ENCODE measurements at places on chromosomes 13 and 19. TPM values are rescaled to one million over a fixed set of nuclear protein-coding genes. Genes with fewer than 3 reads are reported as not detected.

DNA sequence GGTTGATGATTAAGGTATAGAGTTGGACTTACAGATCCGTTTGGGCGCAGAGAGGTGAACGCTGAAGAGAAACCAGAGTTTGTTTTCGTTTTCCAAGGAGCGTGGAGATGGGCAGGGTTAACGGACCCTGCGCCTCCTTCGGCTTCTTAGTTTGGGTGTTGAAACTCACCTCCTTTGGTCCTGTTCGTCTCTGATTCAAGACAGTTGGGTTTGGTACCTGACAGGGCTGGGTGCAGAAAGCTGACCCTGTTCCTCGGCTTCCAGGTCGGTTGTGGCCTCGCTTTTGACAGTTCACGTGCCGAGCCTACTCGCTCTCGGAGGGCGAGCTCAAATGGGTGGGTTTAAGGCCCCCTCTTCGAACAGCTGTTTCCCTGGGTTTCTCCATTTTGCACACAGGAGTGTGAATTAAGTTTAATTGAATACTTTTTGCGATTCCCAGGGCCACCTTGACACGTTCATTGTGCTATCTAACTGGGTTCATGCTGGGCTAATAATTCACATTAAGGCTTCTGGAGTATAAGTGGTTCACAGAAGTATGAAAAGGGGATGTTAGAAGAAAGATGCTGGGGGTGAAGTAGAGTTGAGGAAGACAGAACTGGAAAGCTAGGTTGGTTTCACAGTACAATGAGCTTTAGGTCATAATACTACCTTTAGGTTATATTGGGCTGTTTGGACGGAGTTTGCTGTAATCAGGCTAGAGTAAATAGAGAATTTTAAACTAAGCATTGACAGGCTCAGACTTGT, 638 bp downstream of the USPL1 start:
- peak; percentile 23 for DNase-seq

DNA sequence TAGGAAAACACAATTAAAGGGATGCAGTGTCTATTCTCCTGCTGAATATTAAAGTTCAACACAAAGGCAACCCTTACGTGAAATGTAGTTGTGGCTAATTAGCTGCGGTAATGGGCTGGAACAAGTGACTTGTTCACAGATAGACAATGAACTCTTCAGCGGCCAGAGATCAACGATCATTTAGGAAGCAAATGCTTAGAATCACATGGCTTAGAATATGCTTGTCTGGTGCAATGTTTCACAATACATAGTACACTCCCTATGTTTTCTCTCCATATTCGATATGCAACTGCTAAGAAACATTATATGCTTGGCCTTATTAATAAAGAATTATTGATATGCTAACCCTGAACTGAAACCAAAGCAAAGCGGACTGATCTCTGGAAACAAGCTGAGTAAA, 25.7 kb upstream of the MTUS2 start:
- DNase-seq: no peak

Gene CRTC1
- polyA plus RNA-seq: 2.2 TPM

Gene FGF9
- polyA plus RNA-seq: not detected

Gene ELANE
- polyA plus RNA-seq: not detected

GRCh38 chr13:41960211-41960636, 685 bp downstream of the VWA8 start:
- DNase-seq: peak; percentile 49

GRCh38 chr13:49093376-49093775, 117.7 kb downstream of the FNDC3A start:
- DNase-seq: no peak

- no peak for DNase-seq
Observed at GRCh38 chr13:28651810-28652401, 7.0 kb upstream of the POMP start.

Gene ABHD8
- polyA plus RNA-seq: 3.6 TPM

GRCh38 chr13:99959540-99960230, 11.9 kb downstream of the ZIC5 start:
- DNase-seq: peak; percentile 23

DNA sequence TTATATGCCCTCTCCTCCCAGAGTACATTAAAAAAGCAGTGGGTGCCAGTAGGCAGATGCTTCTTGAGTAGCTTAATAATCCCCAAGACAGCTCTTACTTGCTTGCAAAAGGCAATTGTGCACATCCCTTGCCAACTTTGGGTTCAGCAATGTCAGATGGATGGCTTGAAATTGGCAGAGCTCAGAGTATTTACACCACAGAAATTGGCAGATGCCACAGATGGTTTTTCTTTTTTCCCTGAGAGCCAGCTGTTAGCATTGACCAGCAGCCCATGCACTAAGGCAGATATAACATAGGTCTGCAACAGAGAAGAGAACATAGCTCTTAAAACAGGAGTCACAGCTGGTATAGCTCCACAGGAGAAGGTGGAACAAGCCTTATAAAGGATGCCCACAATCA, 18.4 kb upstream of the RNASEH2B start:
- no peak for DNase-seq

Gene LGALS14
- not detected for polyA plus RNA-seq

Gene CLEC17A
- 0.08 TPM for polyA plus RNA-seq

DNA sequence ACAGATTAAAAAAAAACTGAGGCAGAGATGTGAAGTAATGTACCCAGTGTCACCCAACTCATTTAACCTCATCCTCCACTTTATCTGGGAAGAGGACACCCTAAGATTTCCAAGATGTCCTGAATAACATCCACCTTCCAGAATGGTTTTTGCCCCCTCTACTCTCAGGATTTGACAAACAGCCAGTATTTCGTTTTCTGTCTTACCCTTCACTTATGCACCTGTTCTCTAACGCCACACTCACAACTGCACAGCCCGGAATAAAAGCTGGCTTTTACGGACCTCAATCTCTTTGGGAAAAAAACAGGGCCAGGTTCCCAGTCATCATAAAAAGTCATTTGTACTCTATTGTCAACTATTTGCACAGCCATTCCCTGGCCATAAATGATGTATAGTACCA, 21.2 kb upstream of the CEACAM6 start:
- no peak for DNase-seq

Gene ZFP36
- 10.4 TPM for polyA plus RNA-seq

DNA sequence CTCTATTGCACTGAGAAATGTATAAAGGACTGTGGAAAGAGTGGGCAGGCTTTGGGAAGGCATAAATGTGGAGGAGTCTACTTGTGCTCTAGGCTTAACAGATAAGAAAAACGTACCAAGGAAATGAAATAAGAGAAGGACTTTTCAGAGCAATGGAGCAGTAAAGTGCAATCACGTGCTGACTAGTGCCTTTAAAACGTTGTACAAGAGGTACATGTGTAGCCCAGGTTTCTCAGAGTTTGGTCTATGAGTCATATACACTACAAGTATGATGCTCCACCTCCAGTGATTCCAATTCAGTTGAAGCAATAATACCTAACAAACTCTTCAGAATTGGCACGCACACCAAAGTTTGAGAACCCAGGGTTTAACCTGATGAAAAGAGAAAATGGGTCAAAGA, 13.4 kb upstream of the FNDC3A start:
- peak; percentile 70 for DNase-seq

DNA sequence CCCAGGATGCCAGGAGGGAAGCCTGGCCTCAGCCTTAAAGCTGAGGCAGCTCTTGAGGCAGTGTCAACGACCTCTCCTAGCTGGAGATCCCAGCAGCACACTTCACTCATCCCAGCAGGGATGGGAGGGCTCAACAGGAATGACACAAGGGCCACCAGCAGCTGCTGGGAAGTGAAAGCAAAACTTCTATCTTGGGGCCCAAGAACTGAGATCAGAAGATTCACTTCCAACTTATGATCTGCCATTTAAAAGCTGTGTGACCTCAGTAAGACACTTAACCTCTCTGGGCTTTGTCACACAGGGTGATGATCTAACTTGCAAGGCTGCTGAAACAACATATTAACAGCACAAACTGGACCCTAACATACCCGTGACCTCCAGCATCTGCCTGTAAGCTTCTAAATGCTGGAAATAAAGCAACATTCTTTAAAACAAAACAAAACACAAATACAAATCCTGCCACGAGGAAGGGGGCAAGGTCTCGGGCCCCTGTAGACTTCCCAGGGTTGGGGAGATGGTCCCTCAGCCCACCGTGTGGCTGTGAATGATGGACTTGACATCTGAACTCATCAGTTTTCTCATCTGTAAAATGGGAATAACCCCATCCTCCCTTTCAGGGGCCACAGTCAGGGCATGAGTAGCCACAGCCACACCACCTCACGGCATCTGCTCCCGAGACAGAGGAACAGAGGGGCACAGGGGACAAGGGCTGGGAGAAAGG, 22.7 kb downstream of the ELL start:
- DNase-seq: no peak
